ENCODE measurements at places on chromosomes 16 and 17.

- no peak for DNase-seq
These were observed 658 bp downstream of the SYNRG start for GRCh38 chr17:37608351-37609169.

GRCh38 chr16:88970050-88970449, 7.0 kb downstream of the CBFA2T3 start:
- DNase-seq: no peak

DNA sequence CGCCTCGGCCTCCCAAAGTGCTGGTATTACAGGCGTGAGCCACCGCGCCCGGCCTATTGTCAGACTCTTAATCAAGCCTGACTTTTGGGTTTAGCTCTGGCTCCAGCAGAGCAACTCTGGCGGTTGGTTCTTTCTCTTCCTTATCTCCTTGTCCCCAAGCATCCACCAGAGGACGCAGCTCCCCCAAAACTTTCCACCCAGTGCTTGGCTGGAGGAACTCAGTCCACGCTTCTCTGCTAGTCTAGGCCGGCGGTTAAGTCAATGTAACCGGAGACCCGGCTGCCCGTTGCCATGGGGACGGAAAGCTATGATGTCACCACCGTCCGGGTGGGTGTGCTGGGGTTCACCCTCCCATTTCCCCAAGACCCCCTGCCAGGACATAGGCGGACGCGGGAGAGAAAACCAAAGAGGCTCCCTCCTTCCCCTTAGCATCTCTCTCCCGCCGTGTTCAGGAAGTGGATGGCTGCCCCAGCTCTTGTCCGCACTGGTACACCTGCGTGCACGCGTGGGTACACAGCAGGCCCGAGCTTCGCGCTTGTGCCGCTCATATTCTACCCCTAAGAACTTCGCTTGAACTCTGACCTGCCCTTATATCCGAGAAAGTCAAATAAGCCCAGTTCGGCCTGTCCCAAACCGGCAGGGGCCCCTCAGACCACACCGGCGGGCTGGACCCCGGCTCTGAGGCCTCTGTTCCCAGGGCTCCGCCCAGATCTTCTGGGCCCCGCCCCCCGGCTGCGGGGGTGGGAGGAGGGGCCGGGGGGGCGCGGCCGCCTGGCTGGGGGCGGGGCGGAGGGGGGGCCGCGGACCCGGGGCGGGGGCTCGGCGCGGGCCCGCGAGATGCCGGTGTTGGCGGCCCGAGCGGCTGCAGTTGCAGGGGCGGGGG, at the start of gene RND2:
TSS of gene RND2 (plus strand) at position 825 of the 883 bp plus-strand sequence. CDS start 117 bp downstream, outside the sequence.
- peak; percentile 90 for DNase-seq

DNA sequence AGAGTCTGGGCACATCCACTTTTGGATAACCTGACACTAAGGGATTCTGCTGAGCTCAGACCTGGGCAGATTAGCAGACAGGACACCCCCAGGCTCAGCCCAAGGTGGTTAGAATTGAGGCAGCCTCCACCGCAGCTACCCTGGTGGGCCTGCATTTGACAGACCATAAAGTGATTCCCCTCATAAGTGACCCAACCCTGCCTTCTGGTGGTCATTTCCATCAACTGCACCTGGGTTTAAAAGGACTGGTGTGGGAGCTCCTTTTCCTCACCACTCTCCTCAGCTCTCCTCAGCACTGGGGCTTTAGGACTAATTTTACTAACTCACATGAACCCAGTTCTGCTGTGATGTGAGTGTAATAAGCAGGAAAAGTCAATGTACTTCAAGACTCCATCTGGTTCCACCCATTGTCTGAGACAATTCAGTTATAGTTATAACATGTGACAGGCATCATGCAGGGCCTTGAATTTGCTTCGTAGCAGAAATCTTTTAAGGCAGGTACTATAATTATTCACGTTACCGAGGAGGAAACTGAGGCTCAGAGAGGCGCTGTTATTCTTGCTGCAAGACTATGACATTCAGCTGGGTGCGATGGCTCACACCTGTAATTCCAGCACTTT, 42.5 kb downstream of the MYH3 start:
- DNase-seq: no peak

GRCh38 chr16:88530858-88531203, 39.4 kb upstream of the ZC3H18 start:
- no peak for DNase-seq

- DNase-seq: no peak
These were observed 375.0 kb downstream of the KCNJ2 start for GRCh38 chr17:70544317-70544716.

- no peak for DNase-seq
These were observed 57.7 kb upstream of the SLC25A19 start for GRCh38 chr17:75346906-75347305.

DNA sequence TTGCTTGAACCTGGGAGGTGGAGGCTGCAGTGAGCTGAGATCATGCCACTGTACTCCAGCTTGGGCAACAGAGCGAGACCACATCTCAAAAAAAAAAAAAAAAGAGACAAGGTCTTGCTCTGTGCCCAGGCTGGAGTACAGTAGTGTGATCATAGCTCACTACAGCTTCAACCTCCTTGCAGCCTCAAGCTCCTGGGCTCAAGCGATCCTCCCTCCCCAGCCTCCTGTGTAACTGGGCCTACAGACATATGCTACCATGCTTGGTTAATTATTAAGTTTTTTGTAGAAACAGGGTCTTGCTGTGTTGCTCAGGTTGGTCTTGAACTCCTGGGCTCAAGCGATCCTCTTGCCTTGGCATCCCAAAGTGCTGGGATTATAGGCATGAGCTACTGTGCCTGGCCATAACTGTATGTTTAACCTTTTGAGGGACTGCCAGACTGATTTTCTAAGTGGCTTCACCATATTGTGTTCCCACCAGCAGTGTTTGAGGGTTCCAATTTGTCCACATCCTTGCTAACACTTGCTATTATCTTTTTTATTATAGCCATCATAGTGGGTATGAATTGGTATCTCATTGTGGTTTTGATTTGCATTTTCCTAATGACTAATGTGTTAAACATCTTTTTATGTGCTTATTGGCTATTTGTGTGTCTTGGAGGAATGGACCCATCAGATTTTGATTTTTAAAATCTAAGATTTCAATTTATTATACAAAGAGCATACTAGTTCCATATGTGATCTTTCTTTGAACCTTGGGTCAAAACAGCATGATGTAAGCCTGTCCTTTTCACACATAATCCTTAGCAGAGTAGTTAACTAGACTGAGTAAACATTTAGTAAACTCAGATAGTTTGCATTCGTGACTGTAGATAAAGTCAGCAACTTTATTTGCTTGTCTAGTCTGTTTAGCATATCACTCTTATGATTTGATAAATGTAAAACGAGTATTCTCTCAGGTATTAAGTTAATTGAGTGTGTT, 38.1 kb upstream of the KPNB1 start:
- DNase-seq: no peak

- DNase-seq: no peak
These were observed 35.4 kb downstream of the CDRT15 start for GRCh38 chr17:14201021-14201987.

DNA sequence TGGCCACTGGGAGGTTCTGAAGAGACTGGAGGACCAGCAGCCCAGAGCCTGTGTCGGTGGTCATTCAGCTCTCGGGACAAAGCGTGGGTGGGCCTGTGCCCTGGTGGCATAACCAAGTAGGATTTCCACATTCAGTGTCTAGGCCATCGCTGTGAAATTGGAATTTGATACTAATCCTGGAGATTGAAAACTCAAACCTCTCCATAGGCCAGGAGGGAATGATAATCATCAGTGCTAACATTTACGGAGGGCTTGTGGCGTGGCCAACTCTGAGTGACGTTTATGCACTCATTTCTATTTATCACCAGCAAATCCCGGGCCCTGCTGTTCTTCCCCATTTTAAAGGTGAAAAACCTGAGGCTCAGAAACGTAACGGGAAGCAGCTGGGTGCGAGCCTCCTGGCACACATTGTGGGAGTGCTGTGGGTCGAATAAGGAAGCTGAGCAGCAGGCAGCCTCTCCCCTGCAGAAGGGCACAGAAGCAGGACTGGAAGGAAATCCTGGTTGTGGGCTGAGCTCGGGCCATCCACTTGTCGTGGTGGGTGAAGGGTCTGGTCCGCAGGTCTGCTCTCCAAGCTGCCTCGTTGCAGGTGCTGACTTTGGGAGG, 33.1 kb downstream of the RAI1 start:
- DNase-seq: no peak

DNA sequence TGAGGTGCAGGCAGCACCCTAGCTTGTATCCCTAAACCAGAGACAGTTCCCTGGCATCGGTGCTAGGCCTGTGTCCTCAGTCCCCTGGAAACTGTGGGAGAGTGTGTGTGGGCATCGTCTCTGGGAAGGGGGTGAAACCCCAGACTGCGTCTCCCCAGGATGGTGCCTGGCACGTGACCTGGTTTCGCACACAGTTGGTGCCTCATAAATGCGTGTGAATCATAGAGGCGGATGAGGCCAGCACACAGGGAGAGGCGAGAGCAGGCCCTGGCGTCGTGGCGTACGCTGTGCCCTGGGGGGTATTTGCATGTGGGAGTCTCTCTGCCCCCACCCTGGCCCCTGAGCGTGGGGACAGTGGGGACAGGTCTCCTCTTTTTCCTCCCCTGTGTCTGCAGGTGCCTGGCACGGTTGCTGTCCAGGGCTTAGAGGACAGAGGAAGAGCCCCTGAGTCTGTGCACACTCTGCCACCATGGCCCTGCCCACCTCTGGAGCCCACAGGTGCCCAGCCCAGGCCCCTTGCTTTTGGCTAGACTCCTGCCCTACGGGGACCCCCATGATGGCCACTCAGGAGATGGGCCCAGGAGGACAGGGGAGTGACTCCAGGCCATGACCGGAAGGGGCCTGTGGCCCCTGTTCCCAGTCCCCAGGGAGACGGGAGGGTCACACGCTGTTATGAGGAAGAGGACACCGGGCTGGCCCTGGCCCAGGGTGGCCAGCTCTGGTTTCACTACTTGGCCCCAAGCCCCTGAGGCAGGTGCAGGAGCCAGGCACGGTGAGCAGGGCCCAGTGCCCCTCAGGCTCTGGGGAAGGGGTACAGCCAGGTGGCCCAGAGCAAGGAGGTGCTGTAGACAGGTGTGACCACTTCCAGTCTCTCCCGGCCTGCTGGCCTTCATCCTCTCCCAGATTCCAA, 1.3 kb upstream of the FSCN2 start:
- DNase-seq: no peak

DNA sequence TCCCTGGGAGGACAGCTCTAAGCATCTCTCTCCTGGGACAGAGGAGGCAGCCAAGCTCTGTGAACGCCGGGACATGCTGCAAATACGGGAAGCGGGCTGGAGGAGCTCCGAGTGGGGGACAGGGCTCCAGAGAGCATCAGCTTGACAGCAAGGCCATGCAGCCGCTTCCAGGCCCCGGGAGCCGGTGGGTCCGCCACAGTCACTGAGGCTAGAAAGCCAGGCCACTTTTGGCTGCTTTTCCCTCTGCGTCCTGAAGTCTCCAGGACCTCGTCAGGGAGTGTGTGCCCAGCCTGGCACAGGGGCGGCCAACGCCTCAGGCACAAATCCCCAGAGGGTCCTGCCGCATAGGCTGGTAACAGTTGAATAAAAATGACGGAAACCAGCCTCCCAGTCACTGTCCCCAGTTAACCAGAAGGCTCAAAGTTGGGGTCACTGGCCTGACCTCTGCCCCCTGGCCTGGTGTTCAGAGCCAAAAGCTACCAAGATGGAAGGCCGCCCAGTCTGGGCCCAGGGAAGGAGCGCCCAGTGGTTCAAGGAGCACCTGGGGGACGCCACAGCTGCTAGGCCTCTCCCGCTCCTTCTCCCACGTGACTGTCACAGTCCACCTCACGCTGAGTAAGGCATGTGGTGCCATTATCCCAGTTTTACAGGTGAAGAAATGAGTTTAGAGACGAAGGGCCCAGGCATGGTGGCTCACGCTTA, 3.2 kb upstream of the TRIM65 start:
- no peak for DNase-seq

GRCh38 chr17:11601661-11602060, 3.4 kb downstream of the DNAH9 start:
- no peak for DNase-seq

DNA sequence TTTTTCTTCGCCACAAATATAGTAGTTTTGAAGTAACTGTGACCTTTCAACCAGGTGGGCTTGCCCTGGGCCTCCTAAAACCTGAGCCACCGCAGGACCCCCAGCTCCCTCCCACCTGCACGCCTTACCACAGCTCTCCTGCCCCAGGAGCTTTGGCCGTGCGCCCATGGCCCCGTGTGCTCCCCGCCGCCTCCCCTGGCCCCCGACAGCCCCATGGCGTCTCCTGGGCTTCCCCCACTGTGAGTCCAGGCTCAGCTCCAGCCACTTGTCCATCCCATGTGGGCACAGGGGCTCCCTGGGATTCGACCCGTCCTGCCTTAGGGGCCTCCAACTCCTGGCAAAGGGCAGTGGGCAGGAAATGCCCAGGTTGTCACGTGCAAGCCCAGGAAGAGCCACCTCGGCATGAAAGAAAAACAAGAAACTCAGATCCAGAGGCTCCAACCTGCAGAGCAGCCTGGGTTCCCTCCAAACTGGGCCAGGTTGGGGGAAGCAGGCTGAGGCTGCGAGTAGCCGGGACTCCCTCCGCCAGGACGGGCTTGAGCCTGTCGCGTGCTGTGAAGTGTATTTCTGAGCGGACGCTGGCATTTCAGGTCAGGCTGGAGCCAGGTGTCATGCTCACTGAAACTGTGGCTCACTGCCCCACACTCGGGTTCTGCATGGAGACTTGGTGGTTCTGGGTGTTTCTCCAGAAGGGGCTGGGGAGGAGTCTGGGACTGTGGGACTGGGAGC, 5.8 kb downstream of the LGALS3BP start:
- DNase-seq: no peak

DNA sequence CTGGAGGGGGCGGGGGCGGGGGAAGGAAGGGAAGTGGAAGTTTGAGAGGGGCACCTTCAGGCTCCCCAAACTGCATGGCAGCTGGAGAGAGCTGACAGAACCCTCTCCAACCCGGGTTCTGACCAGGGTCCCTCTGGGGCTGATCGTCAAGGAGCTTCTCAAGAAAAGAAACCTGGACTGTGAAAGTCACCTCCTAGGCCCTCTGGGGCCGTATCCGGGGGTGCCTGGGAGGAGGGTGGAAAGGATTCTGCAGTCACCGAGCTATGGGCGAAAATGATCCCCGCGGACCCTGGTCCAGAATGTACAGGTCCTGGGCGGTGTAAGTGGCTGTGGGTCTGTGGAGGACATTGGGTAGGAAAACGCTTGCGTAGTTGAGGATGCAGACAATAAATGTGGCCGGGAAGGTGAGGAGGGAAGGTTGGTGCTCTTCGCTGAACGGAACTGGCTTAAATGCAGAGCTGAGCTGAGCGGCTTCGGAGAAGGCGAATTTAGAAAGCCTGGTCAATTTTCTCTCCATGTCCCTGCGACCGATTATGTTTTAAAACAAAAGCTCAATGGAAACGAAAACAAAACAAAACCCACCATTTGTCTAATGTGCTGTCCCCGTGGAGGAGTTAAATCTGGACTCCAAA, 3.6 kb upstream of the LHX1 start:
- no peak for DNase-seq

DNA sequence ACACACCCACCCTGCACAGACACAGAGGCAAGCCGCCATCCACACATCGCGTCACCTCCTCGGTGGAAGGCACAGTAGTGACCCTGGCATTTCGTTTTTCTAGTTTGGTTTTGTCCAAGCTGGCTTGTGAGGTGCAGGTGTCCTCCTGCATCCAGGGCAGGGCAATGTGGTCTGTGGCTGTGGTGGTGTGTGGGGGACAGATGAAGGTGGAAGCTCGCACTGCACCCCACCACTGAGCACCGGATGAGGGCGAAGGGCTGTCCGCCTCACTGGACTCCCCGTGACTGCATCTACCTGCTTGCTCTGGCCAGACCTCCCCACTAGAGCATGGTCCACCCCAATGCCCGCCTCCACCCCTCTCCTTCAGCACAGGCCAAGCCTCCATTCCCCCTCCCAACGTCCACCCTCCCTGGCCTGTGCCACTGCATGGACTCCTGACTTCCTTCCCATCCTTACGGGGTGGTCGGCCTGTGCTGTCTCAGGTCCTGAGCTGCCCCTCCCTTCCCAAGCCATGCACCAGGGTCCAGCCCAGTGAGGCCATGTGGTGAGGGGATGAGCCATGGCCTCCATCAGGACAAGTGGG, 78.8 kb upstream of the CBX4 start:
- DNase-seq: no peak
